T1000 (cell line): ENCODE measurements at places on chromosomes 1 and 21.

DNA sequence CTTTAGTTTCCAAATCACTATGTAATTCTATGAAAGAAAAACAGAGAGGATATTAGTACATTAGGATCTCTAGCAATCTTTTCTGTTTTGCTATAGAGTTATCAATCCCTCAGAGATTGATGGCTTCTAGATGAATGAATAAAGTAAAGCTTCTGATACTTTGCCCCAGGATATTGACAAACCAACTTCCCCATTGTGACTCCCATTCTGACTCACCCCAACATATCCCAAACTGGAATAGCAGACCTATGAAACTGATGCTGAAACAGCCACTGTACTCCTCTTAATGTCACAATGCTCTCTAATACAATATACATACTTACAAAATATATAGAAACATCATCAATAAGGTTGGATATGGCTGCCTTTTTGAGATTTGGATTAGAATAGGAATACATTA, 442.1 kb upstream of the NR5A2 start:
- no peak for DNase-seq

DNA sequence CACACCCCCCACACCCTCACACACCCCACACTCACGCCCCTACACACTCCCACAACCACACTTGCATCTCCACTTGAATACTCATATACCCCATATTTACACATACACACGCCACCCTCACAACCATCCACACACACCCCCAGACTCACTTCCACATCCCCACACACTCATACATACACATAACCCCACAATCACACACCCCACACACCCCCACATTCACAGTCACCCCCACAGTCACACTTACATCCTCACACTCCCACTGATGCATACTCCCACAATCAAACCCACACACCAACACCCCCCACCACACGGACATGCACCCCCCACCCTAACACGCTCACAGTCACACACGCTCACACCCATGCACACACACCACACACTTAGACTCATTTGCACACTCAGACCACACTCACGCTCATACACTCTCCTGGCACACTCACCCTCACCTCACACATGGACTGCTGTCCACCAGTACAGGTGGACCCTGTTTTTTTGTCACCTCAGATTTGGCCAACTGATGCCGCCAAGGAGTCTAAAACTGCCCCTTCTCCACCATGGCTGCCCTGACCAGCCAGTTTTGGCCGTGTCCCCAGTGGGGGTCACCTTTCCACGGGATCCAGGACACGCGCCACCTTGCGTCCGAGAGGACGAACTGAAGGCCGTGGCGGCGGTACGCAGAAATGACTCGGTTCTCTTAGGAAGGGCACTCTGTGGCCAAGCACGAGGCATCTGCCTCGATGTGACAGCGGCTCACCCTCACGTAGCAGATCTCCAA, 45.3 kb upstream of the EDN2 start:
- no peak for DNase-seq

DNA sequence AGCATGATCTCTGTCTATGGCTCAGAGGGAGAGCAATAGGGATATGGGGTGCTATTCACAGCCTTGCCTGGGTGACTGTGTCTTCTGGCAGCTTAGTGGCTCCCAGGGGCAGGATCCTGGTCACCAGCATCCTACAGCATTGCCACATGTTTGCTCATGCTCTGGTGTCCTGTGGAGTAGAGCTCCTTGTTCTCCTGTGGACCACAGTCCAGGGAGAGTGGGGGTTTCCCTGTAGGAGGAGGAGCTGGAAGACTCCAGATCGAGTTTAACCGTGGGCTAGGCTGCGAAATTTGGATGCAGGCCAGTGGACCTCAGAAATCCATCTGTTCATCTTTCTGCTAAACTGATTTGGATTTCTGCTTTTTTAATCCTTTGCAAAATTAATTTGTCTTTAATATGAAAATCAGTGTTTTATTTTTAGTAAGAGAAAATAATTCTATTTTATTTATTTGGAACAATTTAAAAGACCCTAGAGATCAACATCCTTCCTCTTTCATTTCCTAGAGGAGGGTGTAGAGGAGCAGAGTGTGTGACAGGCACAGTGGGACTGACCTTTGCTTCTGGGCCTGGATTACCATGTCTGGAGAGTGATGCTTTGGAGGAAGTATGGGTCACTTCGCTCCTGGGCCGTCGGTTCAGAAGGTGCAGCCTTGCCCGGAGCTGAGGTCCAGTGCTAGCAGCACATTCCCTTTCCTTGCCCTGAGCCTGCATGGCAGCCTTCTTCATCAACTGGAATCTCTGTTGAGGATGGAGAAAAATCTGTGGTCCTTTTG, 17.4 kb downstream of the ADARB1 start:
- no peak for DNase-seq

DNA sequence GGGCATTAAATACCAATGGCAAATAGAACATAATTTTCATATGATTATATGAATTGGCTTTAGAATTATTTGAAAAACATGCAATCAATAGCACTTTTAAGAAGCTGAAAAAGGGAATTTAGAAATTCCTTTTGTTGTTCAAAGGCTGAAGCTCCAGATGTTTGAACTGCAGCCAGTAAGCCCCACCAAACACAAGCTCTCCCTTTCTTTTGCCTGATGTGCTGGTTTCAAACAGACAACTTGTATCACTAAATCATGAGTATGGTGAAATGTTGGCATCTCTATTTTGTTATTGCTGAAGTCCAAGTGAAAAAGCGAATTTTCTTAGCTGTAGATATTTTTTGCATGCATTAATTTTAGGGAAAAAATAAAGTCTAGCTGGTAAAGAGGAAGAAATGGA, 27.5 kb upstream of the NCAM2 start:
- DNase-seq: no peak

DNA sequence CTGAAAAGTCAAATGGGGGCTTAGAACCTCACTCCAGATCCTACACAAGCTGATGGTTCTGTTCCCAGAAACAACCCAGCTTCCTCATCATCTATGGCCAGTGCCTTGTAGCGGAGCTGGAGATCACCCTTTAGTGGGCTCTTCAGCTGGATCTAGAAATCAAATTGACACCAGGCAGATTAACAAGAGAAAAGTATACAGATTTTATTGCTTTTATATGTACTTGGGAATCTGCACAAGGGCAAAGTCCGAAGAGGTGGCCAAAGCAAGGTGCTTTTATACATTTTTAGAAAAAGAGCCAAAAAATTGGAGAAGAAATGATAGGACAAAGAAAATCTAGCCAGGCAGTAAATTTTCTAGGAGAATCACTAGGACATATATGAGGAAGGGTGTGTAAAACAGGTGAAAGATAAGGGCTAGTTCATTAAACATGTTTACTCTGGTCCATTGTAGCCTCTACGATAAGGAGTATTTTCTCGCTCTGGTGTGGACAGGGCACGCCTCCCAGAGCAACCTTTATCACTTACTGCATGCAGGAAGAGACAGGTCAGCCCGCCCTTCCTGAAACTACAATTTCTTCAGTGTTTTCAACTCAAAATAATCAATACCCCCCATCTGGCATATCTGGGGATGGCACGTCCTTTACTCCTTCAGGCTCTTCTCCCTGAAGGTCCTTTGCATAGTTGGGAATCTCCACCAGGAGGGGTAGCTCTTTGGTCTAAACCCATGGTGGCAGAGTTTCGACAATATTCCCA, 14.0 kb upstream of the LGALS8 start:
- no peak for DNase-seq

DNA sequence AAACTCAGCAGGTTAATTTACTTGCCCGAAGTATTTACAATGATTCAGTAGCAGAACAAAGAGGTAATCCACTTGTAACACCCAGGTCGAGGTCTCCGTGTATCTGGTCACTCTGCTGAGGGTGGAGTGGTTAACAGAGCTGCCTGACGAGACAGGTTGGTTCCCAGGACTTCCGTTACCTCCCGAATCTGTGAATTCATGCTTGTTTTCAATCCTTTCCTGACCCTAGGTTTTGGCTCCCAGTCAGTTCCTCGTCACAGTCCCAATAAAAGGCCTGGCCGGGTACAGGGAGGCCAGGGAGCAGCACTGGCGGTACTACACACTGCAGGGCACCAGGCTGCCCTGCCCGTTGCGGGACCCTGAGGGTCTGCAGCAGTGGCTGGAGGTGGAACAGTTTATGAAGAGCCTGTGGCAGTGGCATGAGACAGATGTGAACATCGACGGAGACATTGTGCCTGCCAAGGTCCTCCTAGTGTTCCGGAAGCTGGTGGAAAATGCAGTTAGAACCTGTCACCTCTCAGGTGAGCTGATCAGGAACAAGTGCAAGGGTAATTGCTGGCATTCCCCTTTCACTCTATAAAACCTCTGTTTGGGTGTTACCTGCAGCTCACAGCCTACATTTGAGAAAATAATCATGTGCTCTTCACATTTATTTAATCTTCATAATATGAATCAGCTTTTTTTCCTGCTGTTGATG, 12.8 kb downstream of the MAB21L3 start:
- DNase-seq: no peak

DNA sequence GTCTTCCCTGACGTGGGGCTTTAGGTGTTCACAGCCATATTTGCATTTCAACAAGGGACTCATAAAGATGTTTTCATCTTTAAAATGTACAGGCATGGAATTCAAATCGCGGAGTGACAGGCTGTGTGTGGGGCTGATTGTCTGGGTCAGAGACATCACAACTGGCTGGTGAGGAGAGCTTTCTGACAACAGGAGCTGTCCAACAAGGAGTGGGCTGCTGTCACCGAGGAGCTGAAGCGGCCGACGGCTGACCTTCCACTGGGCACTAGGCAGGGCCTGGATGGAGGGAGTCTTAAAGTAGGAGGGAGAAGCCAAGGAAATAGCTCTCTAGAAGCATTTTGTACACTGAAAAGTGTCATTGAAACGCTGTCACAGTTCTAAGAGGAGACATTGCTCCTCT, 30.5 kb upstream of the SCMH1 start:
- no peak for DNase-seq

- DNase-seq: no peak
Measured at GRCh38 chr21:44089001-44089911, 17.9 kb upstream of the PWP2 start.

DNA sequence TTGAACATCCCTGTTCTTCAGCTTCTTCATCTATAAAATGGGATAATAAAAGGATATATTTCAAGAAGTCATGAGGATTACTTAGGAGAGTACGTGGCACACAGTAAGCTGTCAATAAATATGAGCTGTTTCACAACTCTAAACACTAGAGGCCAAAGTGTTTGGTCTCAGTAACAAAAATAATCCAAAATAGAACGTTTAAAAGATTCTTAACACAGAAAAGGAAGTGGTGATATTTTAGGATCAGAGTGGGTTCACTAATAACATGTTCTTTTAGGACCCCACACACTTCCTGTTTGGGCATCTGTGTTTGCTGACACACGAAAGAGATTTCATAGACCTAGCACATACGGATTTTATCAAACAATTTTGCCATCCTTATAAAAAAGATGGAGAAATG, 32.9 kb downstream of the TNFSF18 start:
- no peak for DNase-seq

GRCh38 chr1:10631121-10631810, 156.5 kb downstream of the PEX14 start:
- DNase-seq: no peak

GRCh38 chr1:29254346-29254745, 18.0 kb downstream of the PTPRU start:
- DNase-seq: no peak

- no peak for DNase-seq
Measured at GRCh38 chr1:105874621-105875020, 1181.9 kb upstream of the PRMT6 start.

DNA sequence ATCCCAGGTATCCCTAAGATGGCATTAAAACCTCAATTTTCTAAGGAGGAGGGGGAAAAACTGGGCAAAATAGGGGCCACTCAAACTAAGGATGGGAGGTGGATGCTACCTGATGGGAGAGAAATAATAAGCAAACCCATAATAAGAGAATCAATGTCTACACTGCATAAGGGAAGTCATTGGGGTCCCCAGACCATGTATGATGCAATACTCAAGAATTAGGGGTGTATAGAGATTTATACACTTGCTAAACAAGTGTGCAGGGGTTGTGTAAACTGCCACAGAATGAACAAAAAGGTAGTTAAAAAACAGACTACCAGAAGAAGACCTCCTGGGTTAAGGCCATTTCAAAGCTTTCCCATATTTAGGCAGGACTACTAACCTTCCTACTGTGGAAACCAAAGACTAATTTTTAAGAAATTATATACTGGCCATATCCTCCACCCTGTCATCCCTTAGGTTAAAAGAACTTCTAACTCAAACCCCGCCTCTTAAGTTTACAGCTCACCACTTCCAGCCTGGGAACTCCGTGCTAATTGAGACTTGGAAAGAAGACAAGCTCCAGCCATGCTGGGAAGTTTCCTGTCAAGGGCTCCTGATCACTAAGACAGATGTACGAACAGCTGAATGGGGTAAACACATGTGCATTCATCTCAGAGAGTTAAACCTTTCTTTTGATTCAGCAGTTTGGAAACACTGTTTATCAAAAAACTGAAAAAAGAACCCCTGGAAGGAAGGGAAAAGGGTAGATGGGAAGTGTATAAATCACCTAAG, 64.4 kb upstream of the TLR5 start:
- no peak for DNase-seq

DNA sequence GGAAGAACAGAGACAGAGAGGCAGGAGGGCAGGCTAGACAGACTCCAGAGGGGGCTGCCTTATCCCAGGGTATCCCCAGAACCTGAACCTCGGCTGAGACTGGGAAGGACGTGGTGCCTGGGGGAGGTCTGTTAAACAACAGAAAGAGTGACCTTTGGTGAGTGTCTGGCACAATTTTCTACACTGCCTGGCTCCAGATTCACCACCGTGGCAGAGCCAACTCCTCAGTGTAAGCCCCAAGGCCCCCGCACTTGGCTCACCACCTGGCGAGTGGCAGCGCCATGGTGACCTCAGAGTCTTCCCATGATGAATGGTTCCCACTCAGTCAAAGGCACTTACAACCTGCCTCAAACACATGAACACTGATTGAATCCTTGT, 6.5 kb downstream of the RD3 start:
- no peak for DNase-seq
